ENCODE measurements at places on chromosomes 3 and 15. TPM values are rescaled to one million over a fixed set of nuclear protein-coding genes. Genes with fewer than 3 reads are reported as not detected.

NR2F2 gene
- 1.7 TPM for total RNA-seq

CADPS gene
- total RNA-seq, result 0.14 TPM

EHHADH gene
- total RNA-seq, result 2.7 TPM

SUSD5 gene
- not detected for total RNA-seq

MOBP gene
- not detected for total RNA-seq

SPESP1 gene
- total RNA-seq, result 4.9 TPM

CLEC3B gene
- total RNA-seq, result not detected

Data from nasal cavity respiratory epithelium epithelial cell of viscerocranial mucosa (primary cell).